ENCODE measurements at places on chromosomes 12 and 14.
A peak's percentile ranks its signal among the peaks of the same experiment; 100 is the strongest.

GRCh38 chr12:94336211-94336925 lies 123.3 kb downstream of the CEP83 start:
- DNase-seq: no peak

GRCh38 chr12:121376754-121377697 lies 22.9 kb upstream of the RNF34 start:
- no peak for DNase-seq

DNA sequence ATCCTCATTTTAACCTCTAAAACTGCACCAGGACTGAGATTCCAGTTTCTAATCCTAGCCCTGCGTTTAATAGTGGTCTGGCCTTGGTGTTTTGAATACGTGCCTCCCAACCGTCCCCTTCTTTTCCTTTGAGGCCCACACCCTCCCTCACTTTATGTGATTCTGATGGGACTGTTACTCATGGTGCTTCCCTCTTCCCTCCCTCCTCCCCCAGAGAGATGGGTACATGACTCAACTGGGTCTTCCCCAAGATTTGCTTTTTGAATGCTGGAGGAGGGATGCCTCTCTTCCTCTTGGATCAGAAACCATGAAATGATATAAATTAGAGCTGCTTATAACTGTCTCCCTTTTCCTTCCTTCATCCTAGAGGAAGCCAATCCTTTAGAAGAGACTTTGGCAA lies 8.2 kb upstream of the PPP2R5E start:
- DNase-seq: no peak

GRCh38 chr12:106766393-106766826 lies 8.1 kb upstream of the RIC8B start:
- DNase-seq: no peak

DNA sequence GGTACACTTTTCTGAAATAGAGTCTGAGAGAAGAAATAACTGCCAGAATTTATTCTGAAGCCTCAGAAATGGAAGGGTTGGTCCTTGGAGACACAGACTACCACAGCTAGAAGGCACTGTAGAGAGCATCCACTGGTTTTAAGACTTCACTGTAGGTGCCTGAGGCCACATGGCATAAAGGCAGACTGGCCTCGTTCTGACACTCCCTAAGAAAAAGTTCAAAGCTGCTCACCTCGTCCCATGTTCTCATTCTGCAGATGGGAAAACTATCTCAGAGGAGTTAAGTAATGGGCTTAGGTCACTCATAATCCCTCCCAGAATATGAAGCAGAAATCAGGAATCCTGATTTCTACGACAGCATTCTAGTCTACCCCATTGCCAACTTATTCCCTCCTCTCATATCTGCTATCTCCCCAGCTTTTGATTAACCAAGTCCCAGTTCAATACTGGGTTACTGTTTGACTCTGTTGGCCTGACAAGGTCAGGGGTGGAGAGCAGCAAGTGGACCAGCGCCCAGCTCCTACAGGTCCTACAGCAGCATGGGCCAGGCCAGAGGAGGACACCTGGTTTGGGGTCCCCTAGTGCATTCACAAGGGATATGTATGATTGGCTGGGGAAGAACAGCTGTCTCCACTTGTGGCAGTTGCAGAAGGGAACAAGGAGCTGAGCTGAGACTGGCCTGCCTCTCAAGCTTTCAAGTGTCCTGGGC lies 3.7 kb downstream of the ITGA5 start:
- no peak for DNase-seq

DNA sequence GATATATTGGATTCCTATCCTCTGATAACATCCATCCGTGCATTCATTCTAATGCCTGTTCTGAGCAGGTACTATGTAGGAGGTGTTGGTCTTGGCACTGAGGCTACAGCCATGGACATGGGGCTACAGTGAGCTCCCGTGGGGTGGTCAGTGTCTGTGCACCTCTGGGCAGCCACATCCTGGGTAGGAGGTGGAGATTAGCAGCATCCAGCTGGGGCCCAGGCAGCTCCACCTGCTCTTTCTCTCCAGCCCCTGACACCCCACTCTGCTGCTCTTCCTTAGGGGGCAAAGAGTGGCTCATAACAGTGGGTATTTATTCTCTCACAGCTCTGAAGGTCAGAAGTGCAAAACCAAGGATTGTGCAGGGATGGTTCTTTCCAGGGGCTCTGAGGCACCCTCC lies 292.0 kb upstream of the SFSWAP start:
- DNase-seq: no peak

GRCh38 chr12:26090836-26091510 lies 33.9 kb downstream of the BHLHE41 start:
- DNase-seq: no peak

DNA sequence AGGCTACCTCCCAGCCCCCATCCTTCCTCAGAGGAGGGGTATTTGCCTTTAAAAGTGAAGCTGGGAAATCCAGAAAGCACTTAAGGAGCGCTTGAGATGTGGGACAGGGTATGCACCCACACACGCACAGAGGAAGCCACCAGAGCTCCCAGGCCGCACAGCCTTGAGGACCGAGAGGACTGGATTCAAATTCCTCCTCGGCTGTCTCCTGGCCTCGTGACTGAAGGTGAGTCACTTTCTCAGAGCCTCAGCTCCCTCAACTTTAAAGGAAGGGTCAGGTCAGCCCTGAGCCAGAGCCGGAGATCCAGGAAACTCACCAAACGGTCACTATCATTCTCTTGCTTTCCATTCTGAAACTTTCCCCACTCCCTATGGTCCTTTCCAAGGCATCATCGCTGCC lies 37.6 kb downstream of the BCL11B start:
- no peak for DNase-seq

DNA sequence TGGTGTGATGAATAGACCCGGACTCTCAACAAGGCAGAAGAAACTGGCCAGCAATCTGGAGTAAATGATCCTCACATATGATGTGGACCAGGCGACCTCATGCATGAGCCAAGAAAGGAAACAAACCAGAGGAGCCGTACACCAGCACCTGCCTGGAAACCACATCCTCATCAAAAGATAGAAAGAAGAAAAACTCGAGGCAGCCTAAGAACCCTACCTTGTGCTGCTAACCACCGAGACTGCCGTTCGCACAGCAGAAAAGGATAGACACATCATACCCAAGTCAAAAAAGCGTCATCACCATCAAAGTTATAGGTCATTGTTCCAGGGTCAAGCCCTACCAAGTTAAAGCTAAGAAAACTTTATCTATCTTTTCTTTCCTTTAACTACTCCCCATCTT lies 66.7 kb downstream of the RESF1 start:
- peak; percentile 76 for DNase-seq

DNA sequence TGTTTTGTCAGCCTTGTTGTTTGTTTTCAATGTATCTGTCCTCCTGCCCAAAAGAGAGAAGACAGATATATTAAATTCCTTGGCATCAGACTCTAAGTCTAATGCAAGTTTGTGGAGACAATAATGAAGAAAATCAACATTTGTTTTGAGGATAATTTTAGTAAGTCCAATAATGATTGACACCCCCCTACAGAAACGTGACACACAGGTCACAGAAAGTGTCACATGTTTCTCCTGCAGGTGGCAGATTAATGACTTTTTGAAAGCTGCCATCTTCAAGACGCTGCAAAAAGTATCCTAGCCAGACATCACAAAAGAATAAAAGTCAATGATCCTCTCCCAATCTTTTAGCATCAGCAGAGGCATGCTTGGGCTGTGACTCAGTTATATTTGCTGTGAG lies 378.8 kb upstream of the TMPO start:
- no peak for DNase-seq

DNA sequence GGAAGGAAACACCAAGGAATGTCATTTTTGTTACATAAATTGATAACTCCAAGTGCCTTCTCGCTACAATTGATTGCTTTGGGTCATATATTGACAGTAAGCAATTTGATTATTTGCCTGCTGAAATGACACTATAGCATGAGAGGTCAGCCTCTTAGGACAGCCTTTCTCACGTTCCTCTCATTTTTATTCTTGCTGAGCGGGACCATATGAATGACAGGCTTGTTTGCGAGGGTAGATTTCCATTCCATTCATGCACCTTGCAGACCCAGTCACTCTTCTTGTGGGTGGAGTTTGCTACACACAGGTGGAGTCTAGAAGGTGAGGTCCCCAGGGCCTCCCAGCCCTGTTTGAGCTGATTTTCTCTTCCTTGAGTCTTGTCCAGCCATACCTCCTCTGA lies 27.3 kb downstream of the DAAM1 start:
- no peak for DNase-seq

GRCh38 chr14:98593361-98593761 lies 678.6 kb downstream of the BCL11B start:
- DNase-seq: no peak

GRCh38 chr12:96352161-96352835 lies 47.9 kb downstream of the CDK17 start:
- DNase-seq: no peak

- DNase-seq: no peak
Observed at GRCh38 chr14:29548948-29549370, 378.7 kb downstream of the PRKD1 start.

GRCh38 chr14:51396222-51396815 lies 156.3 kb downstream of the TMX1 start:
- no peak for DNase-seq

- no peak for DNase-seq
Observed at GRCh38 chr12:86435053-86435452, 178.9 kb upstream of the MGAT4C start.

DNA sequence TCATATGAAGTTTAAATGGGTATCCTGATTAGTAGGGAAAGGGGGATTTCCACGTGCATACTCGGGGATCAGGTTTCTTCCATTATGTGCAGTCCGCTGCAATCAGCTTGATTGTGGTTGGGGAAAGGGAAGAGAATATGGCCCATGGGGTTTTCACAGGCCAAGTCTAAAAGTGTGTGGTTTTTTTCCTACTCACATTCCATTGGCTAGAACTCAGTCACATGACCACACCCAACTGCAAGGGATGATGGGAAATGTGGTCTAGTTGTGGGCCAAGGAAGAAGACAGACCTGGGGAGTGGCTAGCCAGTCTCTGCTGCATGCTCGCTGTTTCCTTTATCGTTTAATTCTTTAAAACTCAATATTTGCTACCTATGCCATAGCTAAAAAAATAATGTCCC lies 105.1 kb downstream of the PRIMA1 start:
- DNase-seq: no peak

DNA sequence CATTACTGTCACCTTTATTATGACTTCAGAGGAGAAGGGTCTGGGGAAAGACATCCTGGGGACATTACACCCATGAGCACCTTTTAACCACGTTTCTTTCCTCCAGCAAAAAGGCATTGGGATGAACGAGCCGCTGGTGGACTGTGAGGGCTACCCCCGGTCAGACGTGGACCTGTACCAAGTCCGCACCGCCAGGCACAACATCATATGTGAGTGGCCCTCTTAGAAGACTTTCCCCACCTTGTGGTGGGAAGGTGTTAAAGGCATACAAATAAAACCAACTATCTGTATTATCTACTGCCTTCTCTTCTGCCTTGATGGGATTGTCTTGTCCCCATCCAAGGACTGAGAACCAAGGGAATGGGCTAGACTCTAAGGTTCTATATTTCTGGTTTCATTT lies 6.0 kb downstream of the PSMD9 start:
- DNase-seq: no peak

DNA sequence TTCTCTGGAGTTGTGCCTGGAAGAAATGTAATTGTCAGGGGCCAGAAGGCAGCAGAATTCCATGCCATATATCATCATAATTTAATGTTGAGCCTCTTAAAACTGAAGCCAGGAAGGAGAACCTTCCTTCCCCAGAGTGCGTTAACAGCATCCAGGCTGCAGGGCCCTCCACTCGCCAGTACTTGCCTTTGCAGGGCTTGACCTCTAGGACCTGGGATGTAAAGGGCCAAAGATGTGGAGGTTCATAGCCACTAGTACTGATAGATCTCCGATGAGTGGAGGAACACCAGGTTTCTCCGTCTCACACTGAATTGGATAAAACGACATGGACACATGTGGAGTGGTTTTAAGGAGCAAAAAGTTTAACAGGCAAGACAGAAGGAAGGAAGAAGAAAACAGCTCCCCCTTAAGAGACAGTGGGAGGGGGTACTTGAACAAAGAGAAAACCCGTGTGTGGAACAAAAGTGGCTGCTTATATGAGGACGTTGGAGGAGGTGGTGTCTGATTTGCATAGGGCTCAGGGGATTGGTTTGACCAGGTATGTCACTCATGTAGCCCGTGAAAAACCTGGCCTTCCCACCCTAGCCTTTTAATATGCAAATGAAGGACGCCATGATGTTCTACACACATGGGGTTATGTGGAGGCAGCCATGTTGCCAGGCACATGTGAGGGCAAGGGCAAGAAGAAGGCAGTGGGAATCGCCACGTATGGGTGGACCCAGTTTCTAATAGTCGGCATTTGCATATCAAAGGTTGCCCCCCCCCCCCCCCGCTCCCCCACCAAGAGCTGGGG lies 38.8 kb upstream of the WSCD2 start:
- no peak for DNase-seq

GRCh38 chr14:59823179-59823578 lies 47.4 kb downstream of the RTN1 start:
- no peak for DNase-seq

- no peak for DNase-seq
Observed at GRCh38 chr14:92413379-92413778, 90.4 kb downstream of the SLC24A4 start.

DNA sequence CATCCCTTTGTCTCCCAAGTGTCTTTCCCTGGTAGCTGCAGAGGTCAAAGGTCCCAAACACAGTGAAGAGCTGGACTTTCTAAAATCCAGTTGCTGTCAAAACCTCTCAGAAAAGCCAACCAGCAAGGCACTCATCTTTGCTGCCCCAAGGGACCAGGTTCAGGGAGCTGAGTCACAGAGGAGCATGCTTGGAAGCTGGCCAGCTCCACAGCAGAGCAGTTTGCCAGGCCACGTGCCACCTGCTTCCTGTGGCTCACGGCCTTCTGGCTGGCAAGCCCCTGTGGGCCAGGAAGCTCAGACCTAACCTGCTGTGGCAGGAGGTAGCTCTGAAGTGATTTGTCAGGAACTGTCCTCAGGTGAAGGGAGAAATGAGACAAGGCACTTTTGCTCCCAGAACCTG lies 3.6 kb downstream of the ISCU start:
- peak; percentile 33 for DNase-seq

- DNase-seq: no peak
Observed at GRCh38 chr12:45913631-45914030, 76.7 kb downstream of the SCAF11 start.

DNA sequence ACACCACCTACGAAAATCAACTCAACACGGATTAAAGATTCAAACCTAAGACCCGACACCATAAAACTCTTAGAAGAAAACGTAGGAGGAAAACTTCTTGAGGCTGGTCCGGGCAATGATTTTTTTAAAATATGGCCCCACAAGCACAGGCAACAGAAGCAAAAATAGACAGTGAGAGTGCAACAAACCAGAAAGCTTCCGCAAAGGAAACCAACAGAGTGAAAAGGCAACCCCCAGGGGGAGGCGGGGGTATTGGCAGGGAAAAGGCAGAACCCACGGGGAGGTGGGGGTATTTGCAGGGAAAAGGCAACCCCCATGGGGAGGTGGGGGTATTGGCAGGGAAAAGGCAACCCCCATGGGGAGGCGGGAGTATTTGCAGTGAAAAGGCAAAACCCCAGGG lies 20.5 kb upstream of the FBRSL1 start:
- no peak for DNase-seq

Data from activated naive CD4-positive, alpha-beta T cell treated with anti-CD3 and anti-CD28 coated beads, Interleukin-2, amount 10 ng/mL, durations not matched to agents 7 days and 5 days (primary cell).